ENCODE measurements at places on chromosomes 3 and 15.

DNA sequence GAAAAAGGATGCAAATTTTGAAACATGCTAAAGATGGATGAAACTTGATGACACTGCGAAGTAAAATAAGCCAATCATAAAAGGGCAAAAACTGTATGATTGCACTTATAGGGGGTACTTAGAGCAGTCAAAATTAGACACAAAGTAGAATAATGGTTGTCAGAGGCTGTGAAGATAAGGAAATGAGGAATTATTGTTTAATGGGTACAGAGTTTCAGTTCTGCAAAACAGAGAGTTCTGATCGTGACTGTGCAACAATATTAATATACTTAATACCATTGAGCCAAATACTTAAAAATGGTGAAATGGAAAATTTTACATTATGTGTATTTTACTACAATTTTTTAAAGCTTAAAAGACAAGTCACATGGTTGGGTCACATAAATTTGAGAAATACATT lies 35.1 kb downstream of the UBE3A start:
- DNase-seq: no peak

DNA sequence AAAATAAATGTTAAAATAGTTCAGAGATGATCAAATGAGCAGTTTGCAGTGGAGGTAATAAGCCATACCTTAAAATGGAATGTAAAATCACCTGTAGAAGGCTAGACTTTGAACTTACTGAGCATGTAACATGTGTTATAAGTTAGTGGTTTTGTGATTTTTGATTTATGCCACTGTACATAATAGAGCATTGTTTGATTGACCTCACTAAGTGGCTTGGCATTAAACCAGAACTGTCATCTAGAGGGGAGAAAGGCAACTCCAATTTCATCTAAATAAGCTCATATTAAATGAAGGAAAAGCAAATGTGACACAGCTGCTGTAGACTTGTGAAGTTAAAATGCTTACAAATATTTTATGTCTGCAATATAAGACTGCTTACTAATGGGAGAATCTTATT lies 387.9 kb downstream of the ZIC1 start:
- no peak for DNase-seq

- no peak for DNase-seq
Observed at GRCh38 chr3:24943961-24944360, 449.3 kb upstream of the THRB start.

GRCh38 chr3:171193693-171194092 lies 167.2 kb upstream of the SLC2A2 start:
- DNase-seq: no peak

DNA sequence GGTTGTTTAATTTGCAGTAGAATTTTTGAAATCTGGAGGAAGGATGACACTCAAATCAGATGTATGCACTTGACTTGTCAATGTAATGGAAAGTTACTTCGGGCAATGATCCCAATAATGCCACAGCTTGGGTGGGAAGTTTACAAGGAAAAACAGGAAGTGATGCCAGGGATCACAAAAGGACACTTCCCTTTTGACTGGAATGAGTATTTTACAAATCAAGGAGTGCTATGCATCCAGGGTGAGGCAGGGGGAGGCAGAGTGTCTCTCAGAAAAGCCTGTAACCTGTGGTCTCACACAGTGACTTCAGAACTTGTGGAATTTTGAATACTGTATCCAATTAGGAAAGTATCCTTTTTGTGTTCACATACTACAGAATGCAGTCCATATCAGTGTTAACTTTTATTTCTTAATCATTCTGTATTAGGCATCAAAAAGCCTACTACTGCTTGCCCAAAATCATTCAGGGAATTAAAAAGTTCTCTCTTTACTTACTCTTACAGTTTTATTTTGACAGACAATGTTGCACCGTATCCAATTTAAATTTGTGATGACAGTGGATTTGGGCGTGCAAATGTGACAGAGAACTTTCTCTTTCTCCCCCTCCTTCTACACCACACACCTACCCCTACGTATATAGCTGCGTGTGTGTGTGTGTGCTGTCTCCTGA lies 445.1 kb downstream of the MECOM start:
- DNase-seq: no peak

DNA sequence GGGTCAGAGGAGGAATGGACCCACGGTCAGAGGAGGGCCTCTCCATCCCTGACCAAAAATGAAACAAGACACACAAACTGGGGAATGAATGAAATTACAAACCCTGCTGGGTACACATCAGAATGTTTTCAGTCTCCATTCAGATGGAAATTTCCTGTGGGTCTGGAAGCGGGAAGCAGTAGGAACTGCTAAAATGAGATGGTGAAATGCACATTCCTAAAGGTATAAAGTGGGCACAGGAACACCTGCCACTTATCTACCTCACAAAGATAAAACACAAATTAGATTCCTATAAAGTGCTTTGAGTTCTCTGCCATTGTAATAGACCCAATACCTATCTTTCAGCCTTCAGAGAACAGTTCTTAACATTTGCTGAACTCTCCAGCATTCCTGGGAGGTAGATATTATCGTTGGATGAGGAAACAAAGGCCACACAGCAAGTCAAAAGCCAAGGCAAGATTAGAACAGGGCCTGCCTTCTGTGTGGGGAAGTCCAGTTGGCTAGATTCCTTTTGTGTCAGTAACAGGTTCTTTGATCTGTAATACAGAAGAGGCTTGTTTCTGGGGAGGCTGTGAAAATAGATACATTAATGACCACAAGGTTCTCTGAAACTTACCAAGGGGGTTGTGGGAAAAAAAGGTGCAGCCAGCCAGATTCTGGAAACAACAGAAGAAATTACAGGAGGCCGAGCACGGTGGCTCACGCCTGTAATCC lies 98.4 kb downstream of the IGF2BP2 start:
- no peak for DNase-seq

DNA sequence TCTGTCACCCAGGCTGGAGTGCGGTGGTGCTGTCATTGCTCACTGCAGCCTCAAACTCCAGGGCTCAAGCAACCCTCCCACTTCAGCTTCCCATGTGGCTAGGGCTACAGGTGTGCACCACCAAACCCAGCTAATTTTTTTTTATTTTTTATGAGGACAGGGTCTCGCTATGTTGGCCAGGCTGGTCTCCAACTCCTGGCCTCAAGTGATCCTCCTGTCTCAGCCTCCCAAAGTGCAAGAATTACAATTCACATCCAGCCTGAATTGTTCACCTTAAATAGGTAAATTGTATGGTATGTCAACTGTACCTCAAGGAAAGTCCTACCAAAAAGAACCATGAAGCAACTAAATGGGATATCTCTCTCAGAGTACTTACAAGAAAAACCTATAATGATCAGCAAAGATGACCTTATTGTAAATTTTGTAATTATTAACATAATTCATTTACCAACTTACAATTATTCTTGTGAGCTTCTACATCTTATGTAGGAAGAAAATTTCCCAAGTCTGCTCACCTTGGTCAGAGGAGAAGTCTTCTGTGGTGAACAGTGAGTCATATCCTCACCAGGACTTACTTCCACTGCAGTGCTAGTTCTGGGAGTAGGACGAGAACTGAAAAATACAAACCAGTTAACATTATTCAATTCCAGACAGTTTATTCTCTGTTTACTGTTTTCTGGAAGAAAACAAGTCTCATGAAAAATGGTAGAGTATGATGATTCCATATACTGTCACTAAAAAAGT lies 54.4 kb downstream of the ULK4 start:
- no peak for DNase-seq
